ENCODE measurements at places on chromosomes 13 and 19. TPM values are rescaled to one million over a fixed set of nuclear protein-coding genes. Genes with fewer than 3 reads are reported as not detected.

GRCh38 chr19:31448221-31448657 lies 99.0 kb upstream of the TSHZ3 start:
- DNase-seq: no peak

GRCh38 chr13:96999091-96999490 lies 4.8 kb upstream of the OXGR1 start:
- no peak for DNase-seq

- DNase-seq: no peak
Observed at GRCh38 chr19:8004723-8005513, 523 bp downstream of the ELAVL1 start.

DNA sequence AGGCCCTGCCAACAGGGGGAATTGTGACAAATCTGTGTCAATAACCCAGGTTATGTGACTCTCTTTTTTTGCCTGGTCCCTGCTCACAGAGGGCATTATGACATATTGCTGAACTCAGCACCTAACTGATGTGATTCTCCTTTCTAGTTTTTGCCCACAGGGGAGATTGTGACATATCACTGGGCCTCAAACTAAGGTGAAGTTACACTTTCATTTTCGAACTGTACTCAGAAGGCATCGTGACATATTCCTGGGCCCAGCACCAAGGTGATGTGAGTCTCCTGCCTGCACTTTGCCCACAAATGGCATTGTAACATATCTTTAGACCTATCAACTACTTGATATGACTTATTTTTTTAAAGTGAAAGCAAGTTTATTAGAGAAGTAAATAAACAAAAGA lies 83.0 kb downstream of the ZNF728 start:
- DNase-seq: no peak

- DNase-seq: peak; percentile 23
Observed at GRCh38 chr19:37007587-37008220, 70.5 kb upstream of the ZNF420 start.

- DNase-seq: no peak
Observed at GRCh38 chr13:30442926-30443325, 20.6 kb downstream of the UBE2L5 start.

DNA sequence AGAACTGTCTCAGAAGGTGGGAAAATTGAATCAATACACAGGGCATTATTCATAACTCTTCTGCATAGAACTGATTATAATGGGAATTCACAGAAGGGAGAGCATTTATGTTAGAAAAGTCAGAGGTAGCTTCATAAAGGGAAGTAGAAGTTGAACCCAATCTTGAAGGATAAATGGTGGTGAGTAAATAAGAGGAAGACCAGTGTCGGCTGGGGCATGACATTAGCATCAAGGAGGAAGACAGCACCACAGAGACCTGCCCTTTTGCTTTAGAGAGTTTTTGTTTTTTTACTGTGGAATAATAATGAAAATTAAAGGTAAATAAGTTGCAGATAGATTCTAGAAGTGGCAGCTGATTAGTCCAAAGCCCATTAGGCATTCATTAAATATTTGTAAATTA lies 21.9 kb downstream of the CDC16 start:
- DNase-seq: no peak

- no peak for DNase-seq
Observed at GRCh38 chr13:112773601-112774447, 84.0 kb downstream of the ATP11A start.

- DNase-seq: no peak
Observed at GRCh38 chr13:86909318-86909717, 761.9 kb upstream of the SLITRK5 start.

DNA sequence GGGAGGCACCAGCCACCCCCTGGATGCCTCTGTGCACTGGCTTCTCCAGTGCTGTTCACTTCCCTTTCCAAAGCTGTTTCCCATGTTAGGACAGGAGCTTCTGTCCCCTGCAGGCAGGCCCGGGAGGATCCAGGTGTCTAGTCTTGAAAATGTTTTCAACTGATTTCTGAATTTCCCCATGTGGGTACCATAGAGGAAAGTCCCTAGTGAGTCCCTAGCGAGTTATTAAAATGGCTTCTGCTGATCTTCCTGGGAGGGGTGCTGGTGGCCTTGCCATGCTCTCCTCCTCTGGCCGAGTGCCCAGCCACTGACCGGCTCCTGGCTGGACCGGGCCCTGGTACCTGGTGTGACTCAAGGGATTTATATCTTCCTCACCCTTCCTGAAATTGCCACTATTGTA lies 5.2 kb upstream of the ANKRD10 start:
- no peak for DNase-seq

DNA sequence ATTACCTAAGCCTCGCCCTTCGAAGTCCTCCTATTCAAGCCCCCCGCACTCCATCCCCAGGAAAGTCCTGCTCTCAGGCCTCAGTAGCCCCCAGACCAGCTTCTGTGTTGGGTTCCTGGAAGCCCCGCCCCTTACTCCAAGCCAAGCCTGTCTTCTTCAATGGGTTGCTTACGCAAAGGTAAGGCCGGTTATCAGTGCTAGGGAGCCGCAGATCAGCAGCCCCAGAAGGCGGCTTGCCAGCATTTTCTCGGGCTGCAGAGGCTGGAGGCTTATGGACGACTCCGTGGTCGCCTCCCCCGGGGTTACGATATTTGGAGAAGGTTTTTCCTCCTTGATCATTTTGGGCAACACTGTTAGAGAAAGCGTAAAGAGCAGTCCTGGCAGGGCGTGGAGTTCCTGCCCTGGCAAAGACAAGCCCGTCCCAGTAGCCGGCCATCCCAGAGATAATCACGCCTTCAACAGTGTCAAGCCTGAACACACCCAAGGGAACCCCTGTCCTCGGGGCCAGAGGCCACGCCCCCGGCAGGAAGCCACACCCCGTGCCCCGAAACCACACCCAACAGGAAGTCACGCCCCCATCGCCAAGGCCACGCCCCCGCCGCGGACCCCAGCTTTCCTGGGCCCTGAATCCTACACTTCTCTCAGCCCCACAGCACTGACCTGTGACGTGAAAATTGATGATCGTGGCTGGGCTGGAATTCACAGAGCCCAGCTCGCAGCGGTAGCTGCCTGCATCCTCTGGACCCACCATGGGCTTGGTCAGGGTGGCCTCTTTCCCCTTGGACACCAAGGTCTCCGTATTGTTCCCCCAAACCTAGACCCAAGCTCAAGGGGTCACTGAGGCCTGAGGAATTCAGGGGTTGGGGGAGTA lies 954 bp upstream of the RASIP1 start:
- no peak for DNase-seq

DNA sequence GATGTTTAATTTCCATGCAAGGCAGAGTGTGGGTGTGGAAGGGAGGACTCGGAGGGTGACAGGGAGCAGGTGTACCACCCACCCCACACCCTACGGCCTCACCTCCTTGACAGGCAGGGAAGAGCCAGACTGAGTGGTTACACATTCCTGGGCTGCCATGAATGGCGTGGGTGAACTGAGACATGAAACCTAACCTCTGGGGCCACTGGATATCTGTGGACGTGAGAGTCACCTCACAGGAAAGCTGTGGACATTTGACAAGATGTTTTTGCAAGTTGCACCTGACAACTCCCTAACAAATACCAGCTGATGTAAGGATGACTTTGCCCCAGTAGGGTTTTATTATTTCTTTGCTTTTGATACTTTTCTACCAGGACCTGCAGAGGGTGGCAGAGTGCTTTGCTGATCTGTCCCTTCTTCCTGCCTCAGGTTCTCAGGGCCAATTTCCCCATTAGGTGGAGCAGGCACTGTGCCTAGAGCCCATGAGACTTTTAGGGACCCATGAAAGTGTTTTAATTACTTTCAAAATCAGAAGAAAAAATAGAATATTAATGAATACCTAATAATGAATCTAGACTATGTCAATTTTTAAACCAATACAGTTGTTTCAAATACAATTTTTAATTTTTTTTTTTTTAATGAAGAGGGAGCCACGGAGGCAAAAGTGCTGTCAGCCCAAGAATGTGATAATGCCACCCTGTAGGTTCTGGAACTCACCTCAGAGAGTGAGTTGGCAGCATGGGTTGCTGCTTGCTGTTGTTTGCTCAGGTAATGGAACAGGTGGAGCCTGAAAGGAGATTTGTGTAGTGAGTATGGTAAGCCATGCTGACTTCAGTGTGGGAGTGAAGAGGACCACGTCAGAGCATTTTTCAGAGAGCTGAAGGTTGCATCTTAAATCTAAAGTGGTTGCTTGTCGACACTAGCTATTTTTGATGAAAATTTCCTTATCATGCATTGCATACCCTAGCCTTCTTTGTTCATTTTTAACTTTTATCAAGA lies 58.0 kb upstream of the CYSLTR2 start:
- DNase-seq: peak; percentile 85

- no peak for DNase-seq
Observed at GRCh38 chr13:65472336-65472735, 1757.8 kb downstream of the PCDH9 start.

- no peak for DNase-seq
Observed at GRCh38 chr19:44752123-44752815, 3.8 kb downstream of the BCL3 start.

- DNase-seq: no peak
Observed at GRCh38 chr19:18440415-18440877, 2.5 kb upstream of the ISYNA1 start.

GRCh38 chr19:39132344-39132969 lies 6.9 kb downstream of the PAK4 start:
- DNase-seq: no peak

DNA sequence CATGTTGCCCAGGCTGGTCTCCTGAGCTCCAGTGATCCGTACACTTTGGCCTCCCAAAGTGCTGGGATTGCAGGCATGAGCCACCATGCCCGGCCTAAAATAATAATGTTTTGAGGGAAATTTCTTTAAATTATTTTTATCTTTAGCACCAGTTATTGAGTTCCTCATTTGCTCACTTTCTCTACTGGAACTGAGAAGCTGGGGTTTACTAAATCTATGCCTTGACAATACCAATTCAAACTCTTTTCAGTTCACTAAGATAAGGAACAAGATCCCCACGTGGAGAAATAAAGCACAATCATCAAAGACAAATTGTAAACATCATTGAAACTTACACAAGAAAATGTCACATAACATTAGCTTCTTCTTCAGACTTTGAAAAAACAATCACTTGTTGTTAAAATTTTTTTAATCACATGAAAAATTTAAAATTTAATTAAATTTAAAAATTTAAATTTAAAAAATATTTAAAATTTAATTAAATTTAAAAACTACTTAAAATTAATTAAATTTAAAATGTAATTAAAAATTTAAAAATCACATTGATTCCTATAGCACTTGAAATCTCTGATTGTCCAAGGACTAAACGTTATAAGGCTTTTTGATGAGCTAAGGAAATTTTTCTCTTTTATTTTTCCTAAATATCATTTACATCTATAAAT lies 25.2 kb upstream of the XPO4 start:
- DNase-seq: no peak

- DNase-seq: no peak
Observed at GRCh38 chr13:41710771-41711170, 250.1 kb downstream of the VWA8 start.

- DNase-seq: no peak
Observed at GRCh38 chr19:43681821-43682220, 11.9 kb upstream of the PLAUR start.

GRCh38 chr19:14474827-14475226 lies 327 bp downstream of the PTGER1 start:
- no peak for DNase-seq

DNA sequence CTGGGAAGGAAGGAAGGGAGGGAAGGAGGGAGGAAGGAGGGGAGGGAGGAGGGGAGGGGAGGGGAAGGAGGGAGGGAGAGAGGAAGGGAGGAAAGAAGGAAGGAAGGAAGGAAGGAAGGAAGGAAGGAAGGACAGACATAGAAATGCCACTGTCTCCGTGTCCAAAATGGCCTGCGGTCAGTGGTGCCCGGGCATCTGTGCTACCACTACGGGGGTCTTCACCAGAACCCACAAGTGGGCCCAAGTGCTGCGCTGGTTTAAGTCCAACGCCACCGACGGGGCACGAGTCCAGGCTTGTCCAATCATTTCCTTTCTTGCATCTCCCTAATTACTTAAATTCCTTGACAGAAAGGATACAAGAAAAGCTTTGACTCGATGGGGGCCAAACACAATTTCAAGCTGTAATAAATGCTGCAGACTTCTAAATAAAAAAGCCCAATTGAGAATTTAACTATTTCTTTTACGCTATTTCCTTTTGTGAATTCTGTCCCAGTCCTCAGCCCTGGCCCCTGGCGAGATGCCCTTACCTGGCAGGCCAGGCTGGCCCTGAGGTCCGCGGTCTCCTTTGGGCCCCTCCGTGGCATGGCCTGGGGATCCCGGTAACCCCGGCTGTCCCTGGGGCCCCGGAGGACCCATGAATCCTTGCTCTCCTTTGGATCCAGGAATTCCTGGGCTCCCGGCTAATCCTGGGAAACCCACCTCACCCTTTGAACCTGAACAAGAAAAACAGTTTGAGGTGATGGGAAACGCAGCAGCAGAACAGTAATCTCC lies 136.8 kb downstream of the COL4A1 start:
- DNase-seq: no peak

DNA sequence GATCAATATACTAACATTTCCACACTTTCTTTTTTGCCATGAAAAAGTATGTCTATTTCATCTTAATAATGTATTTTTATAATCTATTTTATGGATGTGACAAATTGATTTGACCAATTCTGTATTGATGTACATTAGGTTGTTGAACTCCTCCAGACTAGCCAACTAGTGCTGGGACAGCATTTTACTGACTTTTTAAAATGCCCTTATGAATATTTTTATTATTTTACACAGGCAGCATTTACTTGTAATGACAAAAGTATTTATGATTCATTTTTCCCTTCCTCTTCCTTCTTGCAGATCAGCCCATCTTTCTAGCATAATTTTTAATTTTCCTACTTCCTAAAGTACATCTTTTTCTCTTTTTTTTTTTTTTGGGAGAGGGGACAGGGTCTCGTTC lies 918 bp upstream of the FUZ start:
- no peak for DNase-seq

- no peak for DNase-seq
Observed at GRCh38 chr19:4258181-4258580, 11.3 kb downstream of the YJU2 start.

GRCh38 chr19:41666075-41666474 lies 22.0 kb downstream of the CEACAM7 start:
- no peak for DNase-seq

DNA sequence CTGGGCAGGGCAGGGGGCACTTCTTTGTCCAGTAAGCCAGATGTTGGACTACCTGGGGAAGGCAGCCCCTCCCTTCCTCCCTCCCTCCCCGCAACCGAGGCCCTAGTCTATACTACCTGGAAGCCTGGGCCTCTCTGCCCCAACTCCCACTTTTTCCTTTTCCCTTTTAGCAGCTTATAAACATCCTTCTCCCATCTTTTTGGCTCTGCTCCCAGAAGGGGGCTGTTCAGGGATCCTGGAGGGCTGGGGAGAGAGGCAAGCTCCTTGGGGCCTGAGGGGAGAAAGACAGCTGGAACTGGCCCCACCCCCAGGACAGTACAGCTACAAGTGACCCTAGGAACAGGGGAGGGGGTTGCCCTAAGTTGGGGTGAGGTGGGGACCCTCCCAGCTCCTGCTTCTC lies 44.9 kb downstream of the LYL1 start:
- DNase-seq: no peak

GRCh38 chr13:23794267-23795161 lies 94.7 kb downstream of the MIPEP start:
- peak; percentile 65 for DNase-seq

The STAP2 gene
- total RNA-seq: 89.1 TPM

The METTL21C gene
- not detected for total RNA-seq

The APOC4 gene
- not detected for total RNA-seq

The KRTDAP gene
- not detected for total RNA-seq

The B3GNT3 gene
- total RNA-seq: 6.8 TPM

The ZNF726 gene
- 3.8 TPM for total RNA-seq

The SLC7A10 gene
- not detected for total RNA-seq

The PLVAP gene
- total RNA-seq: 0.52 TPM

The ZNF460 gene
- total RNA-seq: 164 TPM

The ENOX1 gene
- total RNA-seq: 0.52 TPM

The ZSCAN4 gene
- total RNA-seq: not detected

The RXFP2 gene
- not detected for total RNA-seq

The ERVV-1 gene
- total RNA-seq: not detected

The ZNF528 gene
- total RNA-seq: 28.2 TPM
